ENCODE measurements at places on chromosomes 5 and 9.
A peak's percentile ranks its signal among the peaks of the same experiment; 100 is the strongest.

- no peak for DNase-seq
Observed at GRCh38 chr5:164422400-164422799, 917.0 kb downstream of the MAT2B start.

DNA sequence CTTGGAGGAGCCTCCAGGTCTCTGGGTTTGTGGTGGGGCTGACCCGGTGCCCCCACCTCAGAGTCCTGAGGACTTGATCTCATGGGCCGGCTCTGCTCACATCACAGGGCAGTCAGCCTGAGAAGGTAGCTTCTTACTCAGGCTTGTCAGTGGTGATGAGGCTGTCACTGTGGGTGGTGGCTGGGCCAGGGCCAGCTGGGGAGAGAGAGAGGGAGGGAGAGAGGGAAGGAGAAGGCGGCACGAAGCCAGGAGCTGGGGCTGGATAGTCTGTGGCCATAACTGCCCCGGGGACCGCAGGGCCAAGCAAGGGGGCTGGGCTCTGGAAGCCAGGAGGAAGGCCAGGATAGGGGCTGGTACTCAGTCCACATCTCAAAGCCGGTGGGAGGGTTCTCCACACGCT is 6.5 kb downstream of the NTNG2 start:
- no peak for DNase-seq

- DNase-seq, result no peak
Observed at GRCh38 chr5:67870662-67871061, 344.9 kb upstream of the PIK3R1 start.

DNA sequence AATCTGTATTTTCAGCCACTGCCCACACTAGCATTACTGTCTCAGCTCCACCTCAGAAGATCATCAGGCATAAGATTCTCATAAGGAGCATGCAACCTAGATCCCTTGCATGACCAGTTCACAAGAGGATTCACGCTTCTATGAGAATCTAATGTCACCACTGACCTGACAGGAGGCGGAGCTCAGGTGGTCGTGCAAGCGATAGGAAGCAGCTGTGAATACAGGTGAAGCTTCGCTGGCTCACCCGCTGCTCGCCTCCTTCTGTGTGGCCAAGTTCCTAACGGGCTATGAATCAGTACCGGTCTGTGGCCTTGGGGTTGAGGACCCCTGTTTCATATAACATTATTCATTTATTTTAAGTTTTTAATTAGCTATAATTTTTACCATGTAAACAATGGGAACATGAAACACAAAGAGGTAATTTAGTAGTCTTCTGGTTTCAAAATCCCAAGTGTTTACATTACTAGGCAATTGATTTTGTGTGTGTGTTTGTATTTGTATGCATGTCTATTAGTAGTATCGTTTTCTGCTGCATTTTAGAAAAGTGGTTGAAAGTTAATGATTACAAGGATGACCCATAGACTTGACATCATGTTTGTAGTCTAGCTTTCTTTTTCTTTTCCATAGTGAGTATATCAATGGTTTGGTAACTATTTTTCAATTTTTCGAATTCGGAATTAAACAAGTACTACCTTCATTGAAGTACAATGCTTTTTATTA is 159.4 kb downstream of the TENT4A start:
- DNase-seq, result no peak

- no peak for DNase-seq
Observed at GRCh38 chr5:74094096-74094781, 468.2 kb downstream of the ARHGEF28 start.

DNA sequence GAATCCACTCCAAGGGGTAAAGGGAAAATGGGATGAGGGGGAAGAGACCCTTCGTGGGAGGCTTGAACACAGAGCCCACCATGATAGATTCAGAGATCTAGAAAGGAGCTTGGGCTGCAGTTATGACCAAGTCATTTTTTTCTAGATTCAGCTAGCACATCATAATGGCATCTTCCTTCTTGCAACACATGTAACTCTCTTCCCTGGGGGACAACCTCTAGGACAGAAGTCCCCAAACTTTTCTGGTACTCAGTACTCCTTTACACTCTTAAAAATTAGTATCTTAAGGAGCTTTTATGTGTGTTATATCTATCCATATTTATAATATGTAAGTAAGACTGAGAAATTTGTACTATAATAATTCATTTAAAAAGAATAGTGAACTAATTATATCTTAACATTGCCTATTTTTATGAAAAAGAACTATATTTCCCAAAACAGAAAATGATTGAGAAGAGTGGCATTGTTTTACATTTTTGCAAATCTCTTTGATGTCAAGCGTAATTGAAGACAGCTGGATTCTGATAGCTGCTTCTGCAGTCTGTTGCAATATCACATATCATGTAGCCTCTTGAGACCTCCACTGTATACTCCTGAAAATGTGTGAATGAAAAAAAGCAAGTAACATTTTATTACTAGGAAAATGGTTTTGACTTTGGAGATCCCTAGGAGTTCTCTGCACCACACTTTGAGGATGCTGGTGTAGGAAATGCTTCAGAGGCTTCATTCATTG is 875 bp downstream of the ACO1 start:
- no peak for DNase-seq

- peak; percentile 45 for DNase-seq
Observed at GRCh38 chr9:128724744-128725211, 851 bp upstream of the ZDHHC12 start.

DNA sequence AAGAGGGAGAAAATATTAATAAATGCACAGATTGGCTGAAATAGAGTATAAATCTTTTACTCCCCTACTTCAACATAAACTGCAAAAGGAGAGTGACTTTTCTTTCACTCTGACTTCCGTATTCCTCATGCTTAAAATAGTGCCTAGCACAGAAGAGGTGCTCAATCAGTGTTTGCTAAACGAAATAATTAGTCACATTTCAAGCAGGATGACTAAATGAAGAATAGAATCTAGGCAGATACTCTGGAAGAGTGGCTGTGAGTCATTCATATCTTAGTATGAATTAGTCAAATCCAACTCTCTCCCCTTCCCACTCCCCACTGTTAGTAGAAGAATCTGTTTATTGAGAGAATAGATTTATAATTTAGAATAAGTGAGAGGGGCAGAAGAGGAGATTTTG is 4.8 kb downstream of the CD274 start:
- no peak for DNase-seq

- no peak for DNase-seq
Observed at GRCh38 chr5:141223112-141223783, at the start of gene PCDHB14. TSS of gene PCDHB14 (plus strand) at chr5:141223343. CDS start at chr5:141223506, 163 bp downstream.

DNA sequence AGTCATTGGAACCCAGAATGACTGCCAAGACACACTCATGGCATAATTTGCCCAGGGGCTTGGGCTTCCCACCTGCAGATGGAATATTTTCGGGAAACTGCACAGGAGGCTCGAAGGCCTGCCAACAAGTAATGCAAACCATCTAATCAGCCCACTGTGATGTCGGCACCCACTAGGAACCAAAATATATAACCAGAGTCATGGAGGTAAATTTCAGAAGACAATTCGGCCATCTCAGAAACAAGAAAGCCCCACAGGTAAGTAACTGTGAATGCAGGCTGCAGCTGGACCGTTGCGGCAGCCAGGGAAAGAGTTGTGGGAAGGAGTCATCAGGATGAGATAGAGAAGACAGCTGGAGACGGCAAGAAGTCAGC is 264.4 kb downstream of the SYK start:
- DNase-seq, result no peak

- no peak for DNase-seq
Observed at GRCh38 chr9:101636247-101636646, 41.5 kb upstream of the PPP3R2 start.

DNA sequence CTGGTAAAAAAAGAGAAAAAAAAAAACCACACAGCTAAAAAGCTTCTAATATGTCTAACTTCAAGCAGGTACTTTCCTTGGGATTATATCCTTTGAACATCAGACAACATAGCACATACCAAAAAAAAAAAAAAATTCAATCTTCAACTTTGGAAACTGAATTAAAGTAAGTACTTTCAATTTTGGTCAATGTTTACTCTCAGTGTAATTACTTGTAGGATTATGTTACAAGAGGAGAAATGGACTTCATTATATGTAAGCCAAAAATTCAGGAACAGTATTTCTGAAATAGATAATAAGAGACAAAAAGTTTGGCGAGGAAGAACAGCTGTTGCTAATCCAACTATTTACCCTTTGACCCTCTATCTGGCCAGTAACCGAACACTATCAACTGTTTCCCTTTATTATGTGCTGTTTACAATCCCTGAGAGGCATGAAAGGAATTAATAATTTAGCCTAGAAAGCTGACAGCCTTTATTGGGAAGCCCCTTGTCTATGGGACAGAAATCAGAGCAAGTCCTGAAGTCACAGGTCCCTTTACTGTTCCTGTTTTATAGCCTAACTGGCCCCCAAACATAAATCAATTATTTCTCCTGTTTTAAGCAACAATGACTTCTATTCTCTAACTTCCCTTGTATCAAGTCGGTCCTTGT is 46.6 kb downstream of the NR6A1 start:
- no peak for DNase-seq

GRCh38 chr5:10337986-10338385 is 15.5 kb upstream of the MARCHF6 start:
- DNase-seq, result no peak

- no peak for DNase-seq
Observed at GRCh38 chr5:33329891-33330290, 110.9 kb upstream of the TARS1 start.

- DNase-seq, result no peak
Observed at GRCh38 chr5:157740229-157740610, 3.3 kb upstream of the LSM11 start.

Measured in stimulated activated CD4-positive, alpha-beta T cell treated with anti-CD3 and anti-CD28 coated beads, Interleukin-12 subunit alpha, Interleukin-12 subunit beta, amount 100 ng/mL, for 24 hours (primary cell).